Ascending aorta (tissue), 2 donors: ENCODE measurements at places on chromosomes 6 and 20. TPM values are rescaled to one million over a fixed set of nuclear protein-coding genes. Genes with fewer than 3 reads are reported as not detected.

GRCh38 chr6:89313006-89313405 is 2.1 kb downstream of the GABRR2 start:
- peaks cover 4% of the 10 kb centered on the region for H3K4me1 ChIP-seq
- H3K27ac ChIP-seq, result peak overlapping the region; percentile 65
- no peak overlapping the region for H3K4me3 ChIP-seq
- no peaks in the 10 kb centered on the region for H3K36me3 ChIP-seq

DNA sequence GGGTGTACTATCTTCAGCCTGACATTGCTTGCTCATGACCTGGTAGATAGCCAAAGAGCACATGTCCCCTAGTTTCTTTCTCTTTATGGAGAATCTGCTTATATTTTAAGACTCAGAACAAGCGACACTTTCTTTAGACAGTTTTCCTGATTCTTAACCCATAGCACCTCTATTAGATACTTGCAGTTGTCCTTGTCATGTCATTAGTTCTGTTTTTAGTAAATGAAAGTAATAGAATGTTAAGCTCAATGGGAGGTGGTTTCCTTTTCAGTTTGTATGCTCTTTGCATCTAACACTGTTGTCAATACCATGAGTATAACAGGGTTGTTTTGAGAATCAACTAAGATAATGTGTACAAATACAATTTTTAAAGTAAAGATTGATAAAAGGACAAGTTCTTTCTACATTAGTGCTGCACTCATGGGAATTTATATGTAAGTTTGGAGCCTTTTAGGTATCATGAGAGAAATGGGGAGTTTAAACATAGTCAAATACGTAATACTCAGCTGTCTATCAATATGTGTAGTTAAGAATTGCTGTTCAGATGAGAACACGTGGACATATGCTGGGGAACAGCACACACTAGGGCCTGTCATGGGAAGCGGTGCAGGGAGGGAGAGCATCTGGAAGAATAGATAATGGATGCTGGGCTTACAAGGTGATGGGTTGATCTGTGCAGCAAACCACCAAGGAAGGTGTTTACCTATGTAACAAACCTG is 124.3 kb downstream of the GRM1 start:
- H3K4me3 ChIP-seq, result no peak overlapping the region
- H3K27me3 ChIP-seq, result no peaks in the 10 kb centered on the region
- no peak for DNase-seq
- H3K27ac ChIP-seq, result no peak overlapping the region
- H3K4me1 ChIP-seq, result no peaks in the 10 kb centered on the region

Gene C20orf96
- 0.32 TPM for total RNA-seq

GRCh38 chr6:134424798-134425170 is 106.9 kb upstream of the SGK1 start:
- no peaks in the 10 kb centered on the region for H3K27me3 ChIP-seq
- H3K4me1 ChIP-seq, result no peaks in the 10 kb centered on the region
- no peak overlapping the region for H3K27ac ChIP-seq
- no peaks in the 10 kb centered on the region for H3K36me3 ChIP-seq
- no peak overlapping the region for H3K4me3 ChIP-seq

DNA sequence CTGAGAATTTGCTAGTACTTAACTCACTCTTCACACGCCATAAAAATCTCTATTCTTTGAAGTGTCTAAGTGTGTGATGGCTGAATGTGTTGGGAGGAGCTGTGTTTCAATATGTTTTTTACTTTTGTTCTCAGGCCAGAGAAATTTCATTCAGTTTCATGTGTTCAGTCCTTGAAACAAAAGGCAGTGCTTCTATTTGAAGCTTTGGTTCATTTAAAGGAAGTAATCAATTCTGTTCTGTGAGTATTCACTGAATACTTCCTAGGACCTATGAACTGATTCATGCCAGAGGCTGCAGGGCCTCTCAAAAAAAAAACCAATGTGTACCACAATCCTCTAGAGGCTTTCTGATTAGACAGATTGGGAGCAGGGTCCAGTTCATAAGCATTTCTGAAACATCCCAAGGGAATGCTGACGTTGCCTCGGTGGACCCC is 12.4 kb upstream of the F13A1 start:
- no peak overlapping the region for H3K27ac ChIP-seq
- H3K4me3 ChIP-seq, result no peak overlapping the region
- no peaks in the 10 kb centered on the region for H3K27me3 ChIP-seq
- H3K36me3 ChIP-seq, result no peaks in the 10 kb centered on the region

Gene TUBB2B
- total RNA-seq, result not detected

Gene PRL
- total RNA-seq, result not detected

Gene KCNS1
- total RNA-seq, result not detected

Gene SLC17A3
- not detected for total RNA-seq

- no peak overlapping the region for H3K27ac ChIP-seq
- no peaks in the 10 kb centered on the region for H3K4me1 ChIP-seq
- no peak overlapping the region for H3K4me3 ChIP-seq
- DNase-seq, result no peak
- H3K36me3 ChIP-seq, result no peaks in the 10 kb centered on the region
Observed at GRCh38 chr6:146305092-146305491, 238.5 kb upstream of the RAB32 start.

GRCh38 chr20:17940224-17940971 is 28.2 kb downstream of the SNX5 start:
- peaks cover 26% of the 10 kb centered on the region for H3K36me3 ChIP-seq
- no peaks in the 10 kb centered on the region for H3K27me3 ChIP-seq
- no peak for DNase-seq
- no peak overlapping the region for H3K27ac ChIP-seq

DNA sequence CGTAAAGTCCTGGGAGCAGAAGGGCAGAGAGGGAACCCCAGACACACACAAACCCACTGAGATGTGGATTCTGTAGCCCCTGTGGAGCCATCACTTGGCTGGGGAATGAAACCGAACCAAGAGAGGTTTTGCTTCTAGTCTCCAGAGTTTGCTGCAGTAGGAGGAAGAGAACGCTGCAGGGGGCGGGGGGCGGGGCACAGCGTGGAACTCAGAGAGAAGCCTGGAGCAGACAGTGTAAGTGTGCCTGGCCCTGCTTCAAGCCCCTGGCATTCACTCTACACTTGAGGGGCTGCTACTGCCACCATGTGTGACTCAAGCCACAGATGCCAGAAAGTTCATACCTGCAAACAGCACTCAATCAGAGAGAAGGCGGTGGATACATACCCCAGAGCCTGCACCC is 18.9 kb downstream of the GABRR1 start:
- DNase-seq, result no peak
- no peaks in the 10 kb centered on the region for H3K4me1 ChIP-seq
- no peaks in the 10 kb centered on the region for H3K27me3 ChIP-seq
- no peak overlapping the region for H3K27ac ChIP-seq

DNA sequence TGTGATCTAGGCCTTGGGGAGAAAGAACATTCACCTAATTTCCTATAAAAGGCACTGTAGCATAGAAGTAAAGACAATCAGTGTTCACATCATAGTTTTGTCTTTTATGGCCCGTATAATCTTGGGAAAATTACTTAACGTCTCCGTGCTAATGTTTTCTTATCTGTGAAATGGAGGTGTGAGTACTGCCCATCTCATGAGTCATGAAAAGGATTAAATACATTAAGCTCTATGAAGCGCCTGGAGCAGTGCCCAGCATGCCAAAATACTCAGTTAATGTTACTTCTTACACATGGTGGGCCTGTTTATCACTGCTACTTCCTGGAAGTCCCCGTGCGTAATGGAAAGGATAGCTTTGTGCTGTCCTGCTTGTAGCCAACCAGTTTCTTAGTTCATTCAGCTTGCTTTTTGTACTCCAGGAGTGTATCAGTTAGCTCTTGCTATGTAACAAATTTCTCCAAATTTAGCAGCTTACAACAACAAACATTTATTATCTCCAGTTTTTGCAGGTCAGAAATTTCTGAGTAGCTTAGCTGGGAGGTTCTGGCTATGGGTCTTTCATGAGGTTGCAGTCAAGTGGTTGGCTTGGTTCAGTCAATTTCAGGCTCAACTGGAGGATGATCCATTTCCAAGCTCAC is 103.6 kb upstream of the BMP2 start:
- no peak overlapping the region for H3K4me3 ChIP-seq
- DNase-seq, result no peak
- H3K4me1 ChIP-seq, result no peaks in the 10 kb centered on the region
- no peaks in the 10 kb centered on the region for H3K27me3 ChIP-seq
- H3K27ac ChIP-seq, result no peak overlapping the region

Gene PRICKLE4
- 15.5 TPM for total RNA-seq

Gene DDO
- 0.32 TPM for total RNA-seq

- H3K4me3 ChIP-seq, result no peak overlapping the region
- H3K27me3 ChIP-seq, result no peaks in the 10 kb centered on the region
- no peak overlapping the region for H3K27ac ChIP-seq
Observed at GRCh38 chr6:136859430-136859829, 37.0 kb downstream of the PEX7 start.

Gene DEFB124
- total RNA-seq, result not detected

Gene CYP39A1
- total RNA-seq, result 1.4 TPM

- peaks cover 18% of the 10 kb centered on the region for H3K4me1 ChIP-seq
- no peak overlapping the region for H3K4me3 ChIP-seq
- no peak for DNase-seq
- H3K27me3 ChIP-seq, result no peaks in the 10 kb centered on the region
- H3K27ac ChIP-seq, result no peak overlapping the region
Observed at GRCh38 chr20:38215194-38216182, 45.0 kb downstream of the KIAA1755 start.

DNA sequence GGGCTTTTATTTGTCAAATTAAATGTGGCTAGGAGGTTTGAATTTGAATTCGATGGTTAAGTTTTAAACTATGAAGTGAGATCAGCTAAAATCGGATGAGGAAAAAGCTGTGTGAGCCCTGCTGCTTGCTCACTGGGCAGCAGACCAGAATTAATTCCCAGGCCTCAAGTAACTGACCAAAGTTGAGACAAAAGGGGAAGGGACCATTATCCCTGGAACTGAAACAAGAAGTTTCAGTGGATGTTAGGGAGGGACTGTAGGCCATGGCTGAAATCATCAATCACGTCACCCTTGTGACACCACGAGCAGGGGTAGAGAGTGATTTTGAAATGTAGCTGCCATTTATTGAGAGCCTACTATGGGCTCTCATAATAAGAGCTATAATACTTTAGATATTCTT is 7.0 kb upstream of the PRSS35 start:
- peaks cover 4% of the 10 kb centered on the region for H3K4me1 ChIP-seq
- H3K27me3 ChIP-seq, result no peaks in the 10 kb centered on the region
- H3K27ac ChIP-seq, result no peak overlapping the region

Gene RALGAPB
- total RNA-seq, result 19.4 TPM

DNA sequence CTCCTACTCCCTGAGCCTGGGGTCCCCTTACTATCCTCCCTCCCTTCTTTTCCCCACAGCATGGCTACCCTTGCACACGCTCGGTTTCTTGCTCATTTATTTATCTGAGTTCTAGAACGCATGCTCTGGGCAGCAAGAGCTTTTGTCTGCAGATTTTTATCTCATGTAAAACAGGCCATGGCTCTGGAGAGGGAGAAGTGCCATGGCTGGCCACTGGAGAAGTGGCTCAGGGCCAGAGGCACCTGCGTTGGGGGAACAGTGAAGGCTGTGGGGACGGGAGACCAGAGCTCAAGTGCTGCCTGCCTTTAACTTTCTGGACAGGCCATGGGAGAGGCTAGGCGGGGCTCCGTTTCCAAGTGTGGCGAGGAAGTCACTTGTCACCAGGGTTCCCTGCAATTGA is 177.7 kb upstream of the SULF2 start:
- H3K4me3 ChIP-seq, result no peak overlapping the region
- no peak for DNase-seq
- no peak overlapping the region for H3K27ac ChIP-seq
- H3K27me3 ChIP-seq, result no peaks in the 10 kb centered on the region
- no peaks in the 10 kb centered on the region for H3K4me1 ChIP-seq
- H3K36me3 ChIP-seq, result no peaks in the 10 kb centered on the region

Gene POPDC3
- total RNA-seq, result not detected

DNA sequence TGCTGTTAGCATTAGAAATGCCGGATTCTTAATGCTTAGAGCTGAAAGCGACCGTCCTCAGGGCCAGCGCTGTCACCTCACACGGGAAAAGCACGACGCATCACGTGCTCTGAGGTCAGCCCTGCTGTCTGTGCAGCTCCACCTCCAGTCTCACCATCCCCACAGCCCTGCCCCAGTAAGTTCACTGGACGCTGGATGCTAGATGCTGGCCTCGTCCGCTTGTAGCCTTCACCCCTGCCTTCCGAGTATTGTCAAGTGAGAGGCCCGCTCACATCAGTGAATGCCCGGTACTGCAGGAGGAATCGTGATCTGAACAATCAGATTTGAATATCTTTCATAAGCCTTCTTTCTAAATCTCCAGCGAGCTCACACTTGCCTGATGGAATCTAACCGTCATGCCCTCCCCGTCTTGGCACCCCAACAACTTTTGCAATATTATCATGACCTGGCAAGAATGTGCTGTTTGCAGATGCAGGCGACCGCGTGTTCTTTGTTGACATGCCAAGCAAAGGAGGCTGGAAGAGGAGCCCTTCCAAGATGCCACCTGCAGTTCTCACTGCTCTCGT is 64.9 kb downstream of the DLL1 start:
- no peaks in the 10 kb centered on the region for H3K27me3 ChIP-seq

- H3K36me3 ChIP-seq, result no peaks in the 10 kb centered on the region
- no peak overlapping the region for H3K4me3 ChIP-seq
- no peak for DNase-seq
- H3K27ac ChIP-seq, result no peak overlapping the region
- H3K27me3 ChIP-seq, result no peaks in the 10 kb centered on the region
Observed at GRCh38 chr6:32689531-32690501, 23.4 kb upstream of the HLA-DQB1 start.

Gene SIM1
- total RNA-seq, result not detected

- no peak overlapping the region for H3K4me3 ChIP-seq
- no peak for DNase-seq
- H3K27ac ChIP-seq, result no peak overlapping the region
Observed at GRCh38 chr6:159127701-159128100, 41.5 kb upstream of the FNDC1 start.

- DNase-seq, result peak; percentile 48
- no peaks in the 10 kb centered on the region for H3K4me1 ChIP-seq
- H3K36me3 ChIP-seq, result peaks cover 5% of the 10 kb centered on the region
- no peak overlapping the region for H3K27ac ChIP-seq
- H3K4me3 ChIP-seq, result no peak overlapping the region
Observed at GRCh38 chr6:7238900-7239589, 74.0 kb downstream of the SSR1 start.

Gene THBD
- total RNA-seq, result 326 TPM

DNA sequence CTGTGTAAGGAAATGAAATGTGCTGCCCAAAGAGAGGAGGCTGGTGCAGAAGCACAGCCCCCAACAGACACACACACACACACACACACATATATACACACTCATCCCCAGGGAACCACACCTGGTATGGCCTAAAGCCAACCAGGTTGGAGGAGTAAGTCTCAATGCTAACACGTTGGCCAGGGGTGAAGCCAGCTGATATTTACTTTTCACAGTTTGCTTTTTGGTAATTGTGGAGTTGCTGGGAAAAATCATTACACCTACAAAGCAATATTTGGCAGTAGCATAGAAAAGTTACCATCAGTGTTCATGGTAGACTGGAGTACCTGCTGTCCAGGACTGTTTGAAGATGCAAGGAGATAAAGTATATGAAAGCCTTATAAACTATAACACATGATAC is 50.3 kb upstream of the NAA20 start:
- no peaks in the 10 kb centered on the region for H3K4me1 ChIP-seq
- no peak for DNase-seq
- H3K27me3 ChIP-seq, result no peaks in the 10 kb centered on the region
- H3K36me3 ChIP-seq, result peaks cover 66% of the 10 kb centered on the region
- no peak overlapping the region for H3K4me3 ChIP-seq

GRCh38 chr20:45538209-45538799 is 978 bp downstream of the WFDC6 start:
- H3K4me3 ChIP-seq, result no peak overlapping the region
- no peaks in the 10 kb centered on the region for H3K36me3 ChIP-seq

Gene MAD2L1BP
- 15.0 TPM for total RNA-seq
